Activated T-cell treated with anti-CD3 and anti-CD28 coated beads, Interleukin-2, amount 50 U/mL, for 48 hours (primary cell): ENCODE measurements at places on chromosomes 1 and 21.

DNA sequence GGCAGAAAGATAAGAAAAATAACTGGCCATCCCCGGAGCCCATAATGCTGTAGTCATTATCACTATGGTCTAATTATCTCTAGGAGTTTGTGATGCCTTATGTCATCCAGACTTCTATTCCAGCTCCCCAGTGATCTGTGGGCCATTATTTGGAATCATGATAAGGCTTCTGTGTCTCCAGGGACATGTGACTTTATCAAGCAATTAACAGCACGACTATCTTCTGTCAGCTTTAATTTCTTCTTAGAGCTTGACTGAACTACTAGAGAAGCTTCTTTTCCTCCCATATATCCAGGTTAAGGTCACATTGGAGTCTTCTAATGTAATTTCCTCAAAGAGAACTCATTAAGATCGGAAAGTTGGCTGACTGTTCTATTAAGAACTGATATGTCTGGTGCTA lies 100.4 kb downstream of the LHX8 start:
- no peak for DNase-seq

- DNase-seq: no peak
Measured at GRCh38 chr1:243253211-243253925, 1.7 kb downstream of the CEP170 start.

DNA sequence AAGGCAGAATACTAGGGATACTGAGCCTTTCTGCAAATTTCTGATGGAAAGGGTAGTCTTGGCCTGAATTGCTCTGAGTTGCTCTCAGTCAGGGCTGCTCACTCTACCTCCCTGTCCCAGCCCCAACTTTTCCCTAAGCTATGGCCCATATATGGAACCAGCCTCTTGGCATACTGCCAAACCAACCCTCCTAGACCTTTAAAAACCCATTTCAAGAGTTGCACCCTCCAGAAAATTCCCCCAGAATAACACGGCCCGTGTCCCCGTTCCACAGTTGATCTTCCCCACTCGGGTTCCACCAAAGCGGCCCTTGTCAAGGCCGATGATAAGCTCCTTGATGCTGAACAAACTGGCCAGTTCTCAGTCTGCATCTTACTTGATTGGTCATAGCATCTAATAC lies 25.4 kb downstream of the SYT6 start:
- no peak for DNase-seq

GRCh38 chr1:3863231-3863935 lies 6.1 kb downstream of the DFFB start:
- no peak for DNase-seq

GRCh38 chr1:41003127-41003639 lies 18.3 kb downstream of the SLFNL1 start:
- no peak for DNase-seq

GRCh38 chr1:161074676-161075368 lies 5.1 kb upstream of the ARHGAP30 start:
- DNase-seq: no peak
